DMS53 (cell line): ENCODE measurements at places on chromosomes 4 and X.

DNA sequence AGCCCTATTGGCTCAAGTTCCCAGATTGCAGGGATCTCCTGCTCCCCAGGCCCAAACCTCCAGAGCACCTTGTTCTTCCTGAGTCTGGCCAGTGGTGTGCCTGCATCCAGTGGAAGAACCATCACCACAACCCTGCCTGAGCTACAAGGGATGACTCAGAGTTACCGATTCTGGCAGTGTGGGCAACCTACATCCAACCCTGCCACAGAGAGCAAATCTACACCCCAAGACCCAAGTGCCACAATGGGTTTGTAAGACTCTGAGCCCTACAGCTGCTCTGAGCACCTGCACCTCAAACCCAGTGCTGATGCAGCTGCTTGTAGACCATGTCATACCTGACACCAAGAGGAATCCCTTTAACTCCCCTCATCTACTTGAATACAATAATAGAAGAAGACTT, 110.0 kb downstream of the SOWAHB start:
- DNase-seq: no peak

DNA sequence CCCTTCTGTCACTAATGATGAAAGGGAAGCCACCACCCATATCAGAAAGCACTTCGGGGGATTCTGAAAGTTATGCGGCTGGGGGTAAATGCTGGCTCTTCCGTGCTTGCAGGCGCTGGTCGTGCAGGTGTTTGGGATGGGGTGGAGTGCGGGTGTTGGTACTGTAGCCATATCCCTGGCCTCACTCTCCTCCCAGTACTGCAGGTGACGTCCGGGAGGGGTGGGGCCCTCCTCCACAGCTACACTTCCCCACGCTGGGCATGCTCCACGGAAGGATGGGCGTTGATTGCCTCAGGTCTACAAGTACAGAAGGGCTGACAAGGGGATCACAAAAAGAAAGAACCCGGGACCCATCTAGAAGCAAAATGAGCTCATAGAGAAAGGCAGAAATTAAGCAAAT, 48.6 kb upstream of the CLDN24 start:
- DNase-seq: no peak

DNA sequence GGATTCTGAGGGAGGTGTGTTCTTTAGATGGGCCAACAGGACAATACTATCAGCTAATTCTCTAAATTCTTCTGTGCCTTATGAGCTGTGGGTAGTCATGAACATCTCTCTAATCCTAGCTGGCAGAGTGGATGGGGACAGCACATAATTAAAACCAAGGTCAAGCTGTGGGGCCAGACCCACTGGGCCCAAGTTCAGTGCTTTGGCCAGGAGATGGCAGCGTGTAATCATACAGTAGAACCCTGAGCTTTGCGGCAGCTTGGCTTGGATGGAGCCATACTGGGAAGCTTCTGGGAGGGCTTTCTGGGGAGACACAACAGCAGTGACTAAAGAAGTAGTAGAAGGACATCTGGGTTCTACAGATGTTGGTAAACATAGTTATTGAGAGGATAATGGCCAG, 140.3 kb upstream of the CXCL13 start:
- DNase-seq: peak; percentile 67

GRCh38 chrX:15203694-15204093, 66.2 kb downstream of the ASB9 start:
- DNase-seq: no peak

GRCh38 chr4:3476936-3477749, 14.0 kb downstream of the DOK7 start:
- DNase-seq: no peak
